ENCODE measurements at places on chromosomes 3 and 15.

GRCh38 chr15:79923079-79923514 is 26.3 kb upstream of the MTHFS start:
- DNase-seq: peak; percentile 84

DNA sequence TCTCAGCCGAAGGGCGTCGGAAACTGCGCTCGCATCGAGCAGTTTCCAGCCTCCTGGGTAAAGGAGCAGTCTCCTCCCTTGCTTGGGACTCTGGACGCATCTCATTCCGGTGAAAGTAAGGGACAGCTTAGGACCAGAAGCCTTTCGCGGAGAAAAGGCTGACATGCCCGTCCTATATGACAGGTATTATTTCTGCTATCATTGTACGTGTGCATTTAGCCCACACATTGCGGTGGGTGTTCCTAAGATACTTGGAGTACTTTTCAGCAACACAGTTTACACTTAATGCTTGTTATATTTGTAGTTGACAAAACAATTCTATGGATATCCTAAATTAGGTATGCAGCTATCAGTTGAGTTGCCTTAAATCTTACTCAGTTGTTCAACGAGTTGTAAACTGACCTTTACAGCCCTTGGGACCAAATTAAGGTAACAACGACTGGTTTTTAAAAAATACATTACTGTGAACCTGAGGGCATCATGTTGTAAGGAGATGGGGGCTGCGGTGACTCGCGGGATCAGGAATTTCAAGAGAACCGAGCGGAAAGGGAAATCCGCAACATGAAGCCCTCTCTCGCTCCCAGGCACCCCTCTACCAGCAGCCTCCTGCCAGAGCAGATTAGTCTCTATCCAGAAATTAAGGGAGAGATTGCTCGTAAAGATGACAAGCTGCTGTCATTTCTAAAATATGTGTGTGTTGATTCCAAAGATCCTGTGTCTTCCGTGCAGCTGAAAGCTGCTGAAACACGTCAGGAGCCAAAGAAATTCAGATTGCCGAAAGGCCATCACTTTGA is 632 bp upstream of the COPS2 start:
- DNase-seq: peak; percentile 14

DNA sequence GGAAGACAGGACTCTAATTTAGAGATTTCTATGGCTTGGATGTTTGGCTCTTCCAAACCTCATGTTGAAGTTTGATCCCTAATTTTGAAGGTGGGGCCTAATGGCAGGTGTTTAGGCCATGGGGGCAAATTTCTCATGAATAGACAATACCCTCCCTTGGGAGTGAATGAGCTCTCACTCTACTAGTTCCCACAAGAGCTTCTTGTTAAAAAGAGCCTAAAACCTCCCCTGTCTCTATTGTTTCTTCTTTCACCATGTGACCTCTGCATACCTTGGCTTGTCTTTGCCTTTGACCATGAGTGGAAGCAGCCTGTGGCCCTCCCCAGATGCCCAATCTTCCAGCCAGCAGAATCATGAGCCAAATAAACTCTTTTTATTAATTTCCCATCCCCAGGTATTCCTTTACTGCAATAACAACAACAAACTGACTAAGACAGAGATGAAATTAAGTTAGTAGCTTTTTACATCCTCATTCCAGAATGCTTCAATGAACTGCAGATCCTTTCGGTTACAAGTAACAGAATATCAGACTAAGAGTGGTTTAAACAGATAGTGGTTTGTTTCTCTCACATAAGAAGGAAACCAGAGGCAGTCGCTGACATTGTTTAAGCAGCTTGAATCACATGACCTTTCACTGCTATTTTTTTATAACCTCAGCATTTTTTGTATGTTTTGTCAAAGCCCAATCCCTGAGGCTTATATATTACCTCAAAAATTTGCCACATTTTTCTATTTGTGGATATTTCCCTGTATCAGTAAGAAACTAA is 1013.3 kb upstream of the SEMA6D start:
- DNase-seq: no peak

DNA sequence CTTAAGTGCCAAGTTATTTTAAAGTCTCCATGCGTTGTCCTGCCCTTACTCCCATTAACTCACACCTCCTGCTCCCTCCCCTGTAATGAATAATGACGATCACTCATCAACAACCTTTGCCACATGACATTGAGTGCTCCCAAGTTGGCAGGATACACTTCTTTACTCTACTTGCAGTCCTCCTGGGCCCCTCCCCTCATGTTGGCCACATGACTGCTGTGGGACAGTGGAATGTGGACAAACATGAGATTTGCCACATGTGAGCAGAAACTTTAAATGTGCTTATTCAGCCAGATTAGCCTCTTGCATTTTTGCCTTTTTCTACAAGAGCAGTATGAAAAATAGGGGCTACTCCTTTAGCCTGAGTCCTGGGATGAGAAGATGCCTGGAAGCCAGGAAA is 167.9 kb downstream of the DCLK3 start:
- DNase-seq: no peak

DNA sequence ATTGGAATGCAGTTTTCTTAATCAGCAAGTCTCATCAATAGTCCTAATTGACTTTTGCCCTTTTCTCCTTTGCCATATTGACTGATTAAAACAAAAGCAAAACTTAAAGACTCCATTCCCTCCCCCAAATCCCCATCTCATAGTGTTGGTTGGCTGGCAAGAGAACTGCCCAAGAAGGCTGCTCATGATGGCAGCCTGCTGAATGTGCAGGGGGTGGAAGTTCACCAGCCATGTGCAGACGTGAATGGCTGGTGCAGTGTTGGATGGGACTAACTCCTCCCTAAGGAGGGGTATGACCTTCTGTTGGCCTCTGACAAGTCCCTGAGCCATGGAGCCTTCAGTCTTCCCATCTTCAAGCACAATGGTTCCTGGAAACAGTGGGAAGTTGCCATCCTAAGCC is 7.0 kb downstream of the SMAD3 start:
- no peak for DNase-seq

DNA sequence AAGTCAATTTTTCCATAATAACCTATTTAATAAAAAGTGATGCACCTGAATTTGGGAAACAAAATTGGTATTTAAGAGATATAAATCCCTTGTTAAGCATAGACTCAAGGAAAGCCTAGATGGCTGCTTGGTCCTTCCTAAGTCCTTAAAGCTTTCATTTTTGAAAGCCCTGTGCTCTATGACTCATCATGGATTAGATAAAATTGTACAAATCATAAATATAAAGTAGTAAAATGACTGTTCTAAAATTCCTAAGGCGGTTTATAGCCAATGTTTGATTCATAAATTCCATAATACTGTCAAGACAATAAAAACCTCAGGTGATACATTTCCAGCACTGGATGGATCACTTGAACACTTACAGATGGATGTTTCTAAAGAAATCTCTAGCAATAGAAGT is 730.8 kb upstream of the EPHA6 start:
- no peak for DNase-seq

- DNase-seq: no peak
These were observed 40.8 kb downstream of the EOMES start for GRCh38 chr3:27681249-27681748.

- DNase-seq: no peak
These were observed 1047.4 kb downstream of the IGSF11 start for GRCh38 chr3:117987256-117987655.

DNA sequence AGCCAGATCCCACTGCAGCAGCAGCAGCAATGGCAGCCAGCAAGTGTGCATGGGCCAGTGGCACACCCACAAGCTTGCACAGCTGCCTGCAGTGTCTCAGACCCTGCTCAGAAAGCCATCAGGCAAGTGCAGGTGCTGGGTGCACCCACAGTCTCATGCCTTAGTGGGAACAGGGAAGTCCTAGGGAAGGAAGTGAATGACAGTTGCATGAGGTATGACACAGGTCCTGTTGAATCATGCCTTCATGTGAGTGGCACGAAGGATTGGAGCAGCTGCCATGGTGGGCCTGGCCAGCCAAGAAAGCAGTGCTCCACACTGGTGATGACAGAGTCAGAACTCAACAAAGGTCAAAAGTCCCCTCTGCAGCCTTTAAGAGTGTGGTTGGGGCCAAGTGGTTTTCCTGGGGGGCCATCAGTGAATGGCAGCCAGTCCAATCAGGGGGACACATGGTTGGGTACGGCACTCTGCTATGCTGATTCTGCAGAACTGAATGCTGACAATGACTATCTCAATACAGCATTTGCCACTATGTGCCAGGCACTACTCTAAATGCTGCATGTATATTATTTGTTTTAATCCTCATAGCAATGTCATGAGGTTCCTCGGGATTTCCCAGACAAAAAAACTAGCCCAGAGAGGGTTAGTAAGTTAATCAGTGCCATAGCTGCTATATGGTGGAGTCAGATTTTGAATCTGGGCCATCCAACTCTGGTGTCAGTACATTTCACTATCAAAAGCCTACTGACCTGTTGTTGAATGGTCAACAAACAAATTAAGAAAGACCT is 94.3 kb downstream of the AQP9 start:
- no peak for DNase-seq

GRCh38 chr15:77659350-77660321 is 26.9 kb upstream of the LINGO1 start:
- DNase-seq: peak; percentile 51

DNA sequence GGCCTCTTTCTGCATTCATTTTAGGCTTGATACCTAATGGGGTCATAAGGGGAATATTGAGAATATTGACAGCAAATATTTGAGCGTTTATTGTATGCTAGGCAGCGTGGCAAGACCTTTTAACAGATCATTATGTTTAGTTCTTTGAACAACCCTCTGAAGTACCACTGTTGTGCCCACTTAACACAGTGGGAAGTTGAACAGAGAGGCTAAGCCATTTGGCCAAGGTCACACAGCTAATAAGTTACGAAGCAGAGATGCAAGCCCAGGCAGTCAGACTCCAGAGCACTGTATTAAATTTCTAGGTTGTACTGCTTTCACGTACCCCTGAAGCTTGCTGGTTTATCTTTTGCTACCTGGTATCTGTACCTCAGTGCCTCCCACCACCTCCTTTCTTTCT is 1.1 kb downstream of the RAB7A start:
- no peak for DNase-seq

- no peak for DNase-seq
These were observed 42.0 kb upstream of the CGNL1 start for GRCh38 chr15:57334257-57334656.

DNA sequence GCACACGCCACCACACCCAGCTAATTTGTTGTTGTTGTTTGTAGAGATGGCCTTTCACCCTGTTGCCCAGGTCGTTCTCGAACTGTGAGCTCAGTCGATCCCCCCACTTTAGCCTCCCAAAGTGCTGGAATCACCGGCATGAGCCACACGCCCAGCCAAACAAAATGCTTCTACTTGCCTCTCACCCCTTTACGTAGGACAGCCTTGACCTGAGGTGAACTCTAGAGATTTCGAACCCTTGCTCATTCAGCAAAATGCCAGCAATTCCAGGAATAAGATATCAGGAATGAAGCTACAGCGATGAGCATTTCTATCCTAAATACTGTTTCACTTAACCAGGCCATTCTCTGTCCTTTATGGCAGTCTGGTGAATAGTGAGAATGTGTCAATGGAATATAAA is 135.0 kb downstream of the LRRK1 start:
- no peak for DNase-seq

DNA sequence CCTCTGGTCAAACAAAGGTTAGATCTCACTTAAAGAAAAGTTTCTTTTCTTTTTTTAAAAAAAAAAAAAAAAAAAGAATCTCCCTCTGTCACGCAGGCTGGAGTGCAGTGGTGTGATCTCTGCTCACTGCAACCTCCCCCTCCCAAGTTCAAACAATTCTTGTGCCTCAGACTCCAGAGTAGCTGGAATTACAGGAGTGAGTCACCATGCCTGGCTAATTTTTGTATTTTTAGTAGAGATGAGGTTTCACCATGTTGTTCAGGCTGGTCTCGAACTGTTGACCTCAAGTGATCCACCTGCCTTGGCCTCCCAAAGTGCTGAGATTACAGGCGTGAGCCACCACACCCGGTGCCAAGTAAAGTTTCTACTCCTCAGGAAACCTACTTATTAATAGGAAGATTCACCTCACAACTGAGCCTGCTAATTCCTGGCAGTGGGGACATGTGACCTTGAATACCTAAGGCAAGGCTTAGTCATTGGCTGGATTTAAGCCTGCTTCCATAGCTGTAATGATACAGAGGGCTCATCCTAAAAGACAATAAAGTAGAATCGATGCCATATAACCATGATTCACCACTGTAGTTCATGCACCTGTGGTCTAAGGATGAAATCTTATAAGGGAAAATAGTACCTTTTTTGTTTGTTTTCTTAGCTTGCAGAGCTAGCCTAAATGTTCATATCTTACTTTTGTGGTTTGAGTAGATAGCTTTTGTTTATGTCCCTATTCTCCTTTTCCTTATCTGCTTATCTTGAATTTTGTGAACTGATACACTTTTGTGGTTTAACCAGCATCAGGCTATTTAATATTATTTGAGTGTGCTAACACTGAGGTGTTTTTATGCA is 24.8 kb upstream of the RBMS3 start:
- DNase-seq: no peak

- DNase-seq: no peak
These were observed 24.6 kb upstream of the DMXL2 start for GRCh38 chr15:51647128-51647562.

- no peak for DNase-seq
These were observed 136.1 kb downstream of the ADAMTS9 start for GRCh38 chr3:64551697-64552096.

- DNase-seq: no peak
These were observed 43.8 kb downstream of the WWTR1 start for GRCh38 chr3:149613988-149614387.

DNA sequence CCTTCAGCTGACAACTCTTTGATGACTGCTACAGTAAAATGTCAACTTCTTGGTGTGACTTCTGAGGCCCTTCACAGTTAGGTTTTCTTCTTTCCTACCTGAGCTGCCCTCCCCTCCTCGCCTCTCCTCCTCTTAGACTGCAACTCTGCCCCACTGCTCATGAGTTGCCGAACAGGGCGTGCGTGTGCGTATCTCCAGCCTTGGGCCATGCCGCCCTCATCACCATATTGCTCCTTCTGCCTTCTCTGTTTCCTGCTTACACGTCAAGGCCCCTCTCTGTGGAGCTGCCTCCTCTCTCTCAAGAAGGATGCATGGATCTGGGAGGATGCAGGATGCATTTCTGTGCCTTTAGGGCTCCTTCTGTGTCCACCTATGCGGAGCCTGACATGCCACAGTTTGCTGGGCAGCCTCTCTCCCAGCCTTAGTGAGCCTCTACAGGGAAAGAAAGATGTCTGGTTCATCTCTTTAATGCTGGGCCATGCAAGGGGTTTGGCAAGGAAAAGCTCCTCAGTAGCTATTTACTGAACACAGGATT is 205.9 kb downstream of the RPLP1 start:
- no peak for DNase-seq

DNA sequence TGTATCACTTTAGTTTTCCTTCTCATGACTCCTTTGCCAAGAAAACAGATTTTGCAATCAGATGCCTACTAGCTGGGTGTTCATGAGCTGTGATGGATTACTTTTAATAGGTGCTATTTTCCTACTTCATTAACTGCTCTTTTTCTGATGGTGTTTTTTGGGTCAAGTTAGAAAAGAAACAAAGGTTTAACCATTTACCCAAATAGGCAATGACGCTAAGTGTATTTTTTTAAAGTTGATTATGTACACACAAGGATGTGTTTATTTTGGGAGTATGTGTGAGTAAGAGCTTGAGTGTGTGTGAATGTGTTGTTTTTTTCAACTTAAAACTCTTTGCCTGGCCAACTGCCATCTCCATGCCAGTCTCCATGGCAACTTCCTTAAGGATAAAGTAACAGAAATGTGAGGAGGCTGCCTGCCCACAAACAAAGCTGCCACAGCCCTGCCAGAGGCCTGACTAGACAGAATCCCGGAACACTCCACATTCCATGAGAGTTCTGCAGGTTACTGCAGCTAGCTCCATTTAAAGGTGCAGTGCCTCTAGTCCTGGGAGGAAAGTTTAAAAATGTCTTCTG is 215.6 kb upstream of the RBMS3 start:
- no peak for DNase-seq

GRCh38 chr3:45817831-45818522 is 21.6 kb upstream of the SLC6A20 start:
- DNase-seq: no peak

Measured in activated CD4-positive, alpha-beta memory T cell treated with anti-CD3 and anti-CD28 coated beads for 36 hours (primary cell).